Activated CD4-positive, alpha-beta T cell treated with anti-CD3 and anti-CD28 coated beads, Interleukin-2, amount 10 ng/mL, durations not matched to agents 7 days and 5 days (primary cell): ENCODE measurements at places on chromosomes 7 and 10.

GRCh38 chr10:132985546-132985900 lies 43.2 kb upstream of the CFAP46 start:
- DNase-seq = no peak

GRCh38 chr7:154680894-154681659 lies 321.8 kb downstream of the PAXIP1 start:
- no peak for DNase-seq

GRCh38 chr7:9017286-9017685 lies 583.9 kb downstream of the NXPH1 start:
- DNase-seq = no peak

DNA sequence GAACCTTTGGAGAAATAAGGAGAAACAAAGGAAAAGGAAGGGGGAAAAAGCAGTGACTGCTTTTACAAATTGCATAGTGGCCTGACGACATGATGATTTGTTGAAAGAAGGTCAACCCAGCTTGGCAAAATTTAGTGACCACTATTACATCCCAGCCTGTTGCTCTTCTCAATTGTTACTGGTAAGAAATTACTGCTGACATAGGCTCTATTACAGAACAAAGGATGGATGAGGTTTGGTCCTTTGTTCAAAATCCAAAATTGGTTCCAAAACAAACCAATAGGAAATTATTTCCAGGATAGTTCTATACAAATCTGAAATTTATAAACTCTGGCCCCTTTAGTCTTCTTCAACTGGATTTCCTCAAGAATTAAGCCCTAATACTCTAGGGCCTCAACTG lies 39.6 kb downstream of the USP54 start:
- DNase-seq = no peak

GRCh38 chr7:30285067-30285535 lies 704 bp downstream of the ZNRF2 start:
- peak; percentile 24 for DNase-seq

DNA sequence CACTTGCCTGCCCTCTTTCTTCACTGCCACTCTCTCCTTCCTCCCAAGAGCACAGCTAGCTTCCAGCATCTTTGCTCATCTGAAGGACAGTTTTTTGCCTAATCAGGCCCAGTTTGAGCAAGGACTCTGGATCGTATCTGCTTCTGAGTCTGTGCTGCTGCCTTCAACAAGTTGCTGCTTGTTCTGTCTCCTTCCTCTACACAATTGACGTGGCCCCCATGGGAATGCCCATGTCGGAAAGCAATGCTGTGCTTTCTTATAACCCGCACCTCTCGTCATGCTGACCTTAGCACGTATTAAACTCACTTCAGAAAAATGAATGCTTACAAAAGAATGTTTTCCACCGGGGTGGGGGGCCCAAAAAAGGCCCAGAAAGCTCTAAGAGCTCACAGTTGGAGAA lies 324.7 kb upstream of the C7orf33 start:
- no peak for DNase-seq

DNA sequence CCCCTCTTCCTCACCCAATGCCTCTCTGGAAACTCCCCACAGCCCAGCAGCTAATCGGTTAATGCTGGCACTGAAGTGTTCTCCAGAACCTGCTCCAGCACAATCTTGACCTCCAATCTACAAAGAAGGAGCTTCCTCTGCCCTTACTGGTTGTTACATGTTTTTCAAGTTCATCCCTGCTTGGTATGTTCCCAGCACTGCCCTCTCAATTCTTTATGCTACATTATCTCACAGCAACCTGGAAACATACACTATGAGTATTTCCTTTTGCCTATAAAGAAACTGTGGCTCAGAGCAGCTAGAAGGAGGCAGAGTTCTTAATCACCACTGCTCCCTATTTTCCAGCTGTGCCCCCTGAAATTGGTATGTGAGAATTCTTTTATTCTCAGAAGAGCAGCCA lies 84.1 kb upstream of the KMT2E start:
- no peak for DNase-seq

- no peak for DNase-seq
These were observed 864.8 kb upstream of the AUTS2 start for GRCh38 chr7:68733219-68734153.
